Gastrocnemius medialis (tissue), 4 donors: ENCODE measurements at places on chromosomes 1 and 21. TPM values are rescaled to one million over a fixed set of nuclear protein-coding genes. Genes with fewer than 3 reads are reported as not detected.

FOXD2 gene
- 0.11 TPM for total RNA-seq

KCNAB2 gene
- 5.6 TPM for total RNA-seq

RIIAD1 gene
- total RNA-seq, result not detected

TTC22 gene
- 0.10 TPM for total RNA-seq

FAM3B gene
- not detected for total RNA-seq

LPAR3 gene
- not detected for total RNA-seq

ILF2 gene
- total RNA-seq, result 138 TPM

PADI2 gene
- total RNA-seq, result 168 TPM

ABCD3 gene
- 33.4 TPM for total RNA-seq

GRCh38 chr1:211750599-211750998, 75.2 kb upstream of the NEK2 start:
- no peak for DNase-seq

GRCh38 chr1:234607109-234608024, 2.6 kb downstream of the IRF2BP2 start:
- DNase-seq, result no peak

DNA sequence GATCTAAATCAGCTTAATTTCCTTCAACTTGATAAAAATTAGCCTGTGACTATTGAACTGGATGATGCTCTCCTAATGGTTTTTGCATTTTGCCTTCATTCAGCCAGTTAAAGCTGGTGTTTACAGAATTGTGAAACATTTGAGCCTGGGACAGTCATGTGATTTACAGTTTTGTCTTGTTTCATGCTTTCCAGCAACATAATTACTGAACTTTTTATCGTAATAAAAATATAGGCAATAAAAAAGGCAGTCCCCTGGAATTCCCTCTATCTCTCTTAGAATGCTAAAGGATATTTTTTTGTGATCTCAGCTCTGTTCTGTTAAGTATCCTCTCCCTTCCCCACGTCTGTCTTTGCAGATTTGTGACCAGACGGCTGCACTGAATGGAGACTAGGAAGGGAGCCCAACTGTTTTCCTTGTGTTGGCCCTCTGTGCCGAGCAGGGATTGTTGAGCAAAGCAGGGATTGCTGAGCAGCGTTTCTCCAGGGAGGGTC, 70.3 kb upstream of the RGL1 start:
- DNase-seq, result peak; percentile 4

DNA sequence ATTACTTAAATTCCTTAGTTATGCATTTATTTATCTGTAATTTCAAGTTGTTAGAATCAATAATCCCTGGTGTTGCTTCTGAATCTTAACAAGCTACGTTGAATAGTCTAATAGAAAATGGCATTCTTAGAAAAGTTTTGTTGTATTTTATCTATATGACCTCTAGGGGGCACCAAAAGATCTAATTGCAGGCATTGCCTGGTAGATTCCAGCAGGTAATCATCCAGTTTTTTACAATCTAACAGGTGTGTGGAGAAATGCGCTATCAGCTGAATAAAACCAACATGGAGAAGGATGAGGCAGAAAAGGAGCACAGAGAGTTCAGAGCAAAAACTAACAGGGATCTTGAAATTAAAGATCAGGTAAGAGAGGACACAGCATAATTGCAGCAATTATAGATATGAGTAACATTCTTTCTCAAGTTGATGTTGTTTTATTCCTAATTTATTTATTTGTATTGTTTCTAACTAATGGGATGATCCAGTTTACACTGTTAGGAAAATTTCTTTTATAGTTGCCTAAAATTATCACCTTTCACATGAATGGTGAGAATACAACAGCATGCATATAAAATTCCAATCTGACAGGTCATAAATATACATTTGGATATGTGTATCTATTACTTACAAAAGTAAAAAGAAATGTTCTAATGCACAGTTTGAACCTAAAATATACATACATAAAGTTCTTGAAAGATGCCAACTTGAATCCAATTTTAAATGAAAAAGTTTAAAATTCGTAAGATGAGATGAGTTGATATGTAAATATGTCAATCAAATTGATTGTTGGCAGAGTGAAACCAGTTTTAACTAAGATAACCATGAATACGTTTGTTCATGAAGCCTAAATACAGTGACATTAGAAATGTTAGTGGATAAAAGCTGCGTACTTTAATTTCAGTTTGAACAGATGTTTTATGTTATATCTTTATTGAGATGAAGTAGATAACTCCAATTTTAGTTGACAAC, 88.4 kb downstream of the SDCCAG8 start:
- DNase-seq, result no peak

- no peak for DNase-seq
These were observed 11.8 kb downstream of the TP53BP2 start for GRCh38 chr1:223833948-223834347.

DNA sequence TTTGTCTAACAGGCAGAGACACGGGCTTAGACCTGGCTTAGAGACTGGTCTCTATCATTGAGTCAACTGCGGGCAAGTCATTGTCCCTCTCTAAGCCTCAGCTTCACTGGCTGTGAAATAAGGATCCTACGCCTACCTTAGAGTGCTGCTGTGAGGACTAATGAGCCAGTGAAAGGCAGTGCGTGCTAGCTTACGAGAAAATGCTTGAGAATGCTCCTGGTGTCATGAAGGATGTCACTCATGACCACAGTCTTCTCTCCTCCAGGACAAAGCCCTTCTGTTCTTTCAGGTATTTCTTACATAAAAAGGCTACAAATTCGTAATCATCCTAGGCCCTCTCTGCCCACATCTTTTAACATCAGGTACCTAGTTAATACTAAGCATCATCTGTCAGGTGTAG, 16.5 kb upstream of the A3GALT2 start:
- no peak for DNase-seq

- DNase-seq, result no peak
These were observed 162.1 kb downstream of the GRIK3 start for GRCh38 chr1:36872126-36872754.

DNA sequence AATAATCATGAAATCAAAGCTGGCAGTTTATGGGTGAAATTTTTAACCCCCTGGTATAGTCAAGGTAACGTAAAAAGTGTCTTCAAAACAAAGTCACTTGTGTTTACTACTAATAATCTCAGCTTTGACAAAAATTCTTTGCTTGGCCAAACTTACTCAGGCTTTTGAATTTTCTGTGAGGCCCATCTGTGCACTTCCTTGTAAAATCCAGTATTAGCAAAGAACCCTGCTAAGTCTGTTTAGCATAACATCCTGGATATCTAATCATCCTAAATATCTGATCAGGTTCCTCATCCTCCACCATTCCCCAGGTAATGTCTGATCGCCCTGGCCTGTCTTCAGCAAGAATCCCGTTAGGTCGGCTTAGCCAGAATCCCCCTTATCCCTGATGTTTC, 3.0 kb downstream of the LYST start:
- DNase-seq, result no peak

DNA sequence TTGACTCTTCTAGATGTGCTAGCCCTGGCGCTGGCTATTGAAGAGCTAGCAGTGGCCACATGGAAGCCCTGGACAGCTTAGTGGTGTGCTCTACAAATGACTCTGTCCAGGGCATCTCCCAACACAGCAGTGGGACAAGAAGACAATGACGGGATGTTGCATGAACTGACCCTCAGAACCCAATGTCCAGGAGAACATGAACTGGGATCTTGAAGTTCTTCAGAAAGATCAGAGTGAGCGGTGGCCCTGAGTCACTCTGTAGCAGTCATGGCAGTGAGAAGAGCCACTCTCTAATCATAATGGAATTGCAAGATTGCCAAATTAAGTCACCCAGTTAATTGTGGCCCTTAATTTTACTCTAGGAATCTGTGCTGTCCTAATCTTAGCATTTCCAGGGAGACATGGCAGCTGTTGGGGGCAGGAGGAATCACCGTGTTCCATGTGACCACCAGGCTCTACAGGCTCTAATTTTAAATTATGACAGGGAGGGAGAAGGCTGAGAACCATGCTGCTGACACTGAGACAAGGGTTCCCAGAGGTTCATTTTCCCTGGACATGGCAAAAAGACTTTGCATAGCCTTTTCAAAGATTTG, 10.2 kb upstream of the OBSCN start:
- DNase-seq, result peak; percentile 69
